Daoy (cell line): ENCODE measurements at places on chromosomes 5 and 9. TPM values are rescaled to one million over a fixed set of nuclear protein-coding genes. Genes with fewer than 3 reads are reported as not detected.

The RNF183 gene
- total RNA-seq = not detected in 2 replicates

The SCGB3A1 gene
- total RNA-seq = not detected in 2 replicates

The SARDH gene
- 0.45 and 1.2 TPM in 2 replicates for total RNA-seq

The FOXE1 gene
- total RNA-seq = under 0.01 TPM in 1 of 2 replicates, not detected in the other

The ENTPD2 gene
- not detected in 2 replicates for total RNA-seq

The SUSD3 gene
- 0.40 and 1.3 TPM in 2 replicates for total RNA-seq

The PPP1R26 gene
- total RNA-seq = 33.2 and 33.5 TPM in 2 replicates

The ADAMTS6 gene
- total RNA-seq = 14.2 and 20.8 TPM in 2 replicates

The CTSV gene
- 13.6 and 15.3 TPM in 2 replicates for total RNA-seq

The PKD2L2 gene
- not detected in 2 replicates for total RNA-seq

The FOXD4L3 gene
- not detected in 2 replicates for total RNA-seq

DNA sequence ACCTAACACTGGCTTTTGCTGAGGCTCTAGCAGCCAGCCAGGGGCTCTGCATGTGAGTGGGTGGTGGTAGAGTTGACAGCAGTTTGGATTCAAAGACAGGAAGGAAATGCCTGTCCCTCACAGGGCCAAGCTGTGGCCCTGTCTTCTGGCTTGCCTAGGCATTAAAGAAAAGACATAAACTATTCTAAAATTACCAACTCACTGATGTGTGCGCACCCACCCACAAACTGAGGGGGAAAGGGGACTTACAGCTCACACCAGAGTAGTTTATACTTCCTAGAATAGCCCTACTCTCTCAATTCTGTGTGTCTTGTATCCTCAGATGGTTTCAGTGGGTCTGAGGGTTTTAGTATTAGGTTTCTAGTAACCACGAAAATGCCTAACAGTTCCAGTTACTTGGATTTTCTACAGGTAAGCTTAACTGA lies 18.3 kb upstream of the IL13 start:
- DNase-seq = no peak

- no peak for DNase-seq
Measured at GRCh38 chr5:56696900-56697299, 118.4 kb upstream of the MAP3K1 start.

- DNase-seq = peak; percentile 71
Measured at GRCh38 chr5:168793841-168794837, 215.0 kb upstream of the PANK3 start.

GRCh38 chr5:106121972-106122605 lies 1548.6 kb downstream of the EFNA5 start:
- peak; percentile 38 for DNase-seq

DNA sequence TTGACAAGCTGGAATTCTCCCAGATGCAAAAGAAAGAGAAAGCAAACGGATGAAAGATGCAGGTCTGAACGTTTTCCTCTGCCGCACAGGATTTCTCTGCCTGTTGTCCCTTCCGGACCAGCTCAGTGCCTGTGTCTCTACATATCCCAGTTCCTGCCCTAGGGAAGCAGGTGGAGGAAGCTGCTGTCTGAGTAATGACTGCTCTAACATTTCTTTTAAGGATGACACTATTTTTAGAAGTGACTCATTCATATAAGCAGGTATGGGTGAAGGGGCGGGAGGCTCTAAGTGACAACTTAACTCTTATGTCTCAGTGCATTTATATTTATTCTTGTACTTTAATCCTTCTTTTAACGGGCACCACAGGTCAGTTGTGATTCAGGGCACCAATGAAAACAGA lies 128.8 kb downstream of the SLC24A2 start:
- DNase-seq = no peak

DNA sequence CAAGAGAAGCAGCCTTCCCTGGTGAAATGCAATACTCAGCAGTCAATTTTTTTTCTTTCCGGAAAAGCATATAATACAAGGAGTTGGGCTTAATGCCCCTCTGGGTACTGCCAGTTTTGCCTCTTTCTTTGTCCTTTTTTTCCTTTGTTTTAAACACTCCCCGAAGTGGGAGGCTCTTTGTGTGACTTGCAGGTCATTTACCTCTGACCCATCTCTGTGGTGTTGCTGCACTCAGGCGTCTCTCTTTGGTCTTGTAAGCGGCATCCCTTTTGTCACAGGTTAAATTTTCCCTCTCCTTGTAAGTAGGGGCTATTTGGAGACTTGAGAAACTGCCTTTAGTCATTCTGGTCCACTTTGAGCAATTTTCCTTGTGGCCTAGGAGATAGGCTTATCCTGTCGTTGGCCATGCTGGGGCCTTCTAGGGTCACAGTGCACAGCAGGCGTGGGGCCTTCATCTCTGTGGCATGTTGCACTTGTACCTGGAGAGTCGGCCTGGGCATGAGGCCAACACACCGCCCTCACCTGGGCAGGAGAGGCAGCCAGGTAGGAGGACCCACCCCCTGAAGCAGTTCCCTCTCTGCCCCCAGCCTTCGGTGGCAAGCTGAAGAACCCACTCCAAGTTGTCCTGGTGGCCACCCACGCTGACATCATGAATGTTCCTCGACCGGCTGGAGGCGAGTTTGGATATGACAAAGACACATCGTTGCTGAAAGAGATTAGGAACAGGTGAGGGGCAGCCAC lies 27.7 kb upstream of the CTSL start:
- DNase-seq = no peak

- peak; percentile 88 for DNase-seq
Measured at GRCh38 chr9:27247756-27248155, 49.2 kb downstream of the EQTN start.

- no peak for DNase-seq
Measured at GRCh38 chr5:91840412-91840811, 457.3 kb upstream of the ARRDC3 start.

DNA sequence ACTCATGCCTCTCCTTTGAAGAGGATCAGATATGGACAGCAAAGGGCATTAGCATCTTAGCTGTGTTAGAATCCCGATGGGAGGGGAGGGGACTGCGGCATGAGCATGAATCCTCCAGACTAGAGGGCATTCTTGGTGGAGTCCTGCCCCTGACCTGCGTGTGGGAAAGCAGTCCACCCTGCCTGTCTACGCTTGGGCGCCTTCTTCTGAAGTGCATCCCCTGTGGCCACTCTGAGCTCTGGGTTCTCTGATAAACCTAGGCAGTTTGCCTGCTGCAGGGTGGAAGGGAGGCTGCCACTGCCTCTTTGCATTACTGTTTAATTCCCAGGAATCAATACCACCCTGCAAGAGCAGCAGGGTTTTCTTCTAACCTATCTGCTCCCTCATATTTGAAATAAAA lies 169.3 kb downstream of the INSYN2B start:
- DNase-seq = no peak

GRCh38 chr5:31537851-31538250 lies 5.8 kb downstream of the C5orf22 start:
- no peak for DNase-seq

DNA sequence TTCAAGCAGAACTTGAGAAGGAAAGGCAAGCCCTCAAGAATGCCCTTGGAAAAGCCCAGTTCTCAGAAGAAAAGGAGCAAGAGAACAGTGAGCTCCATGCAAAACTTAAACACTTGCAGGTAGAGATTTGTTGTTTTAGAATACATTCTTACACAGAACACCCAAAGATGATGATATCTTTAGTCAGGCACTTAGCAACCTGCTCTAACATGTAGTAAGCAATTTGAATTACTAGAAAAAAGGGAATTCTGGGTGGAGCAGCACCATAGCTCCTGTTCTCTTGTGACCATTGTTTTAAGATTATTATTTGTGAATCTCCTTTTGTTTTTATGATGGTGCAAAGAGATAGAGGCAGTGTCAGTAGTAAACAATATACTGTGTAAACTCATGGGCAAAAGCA lies 63.1 kb downstream of the RAB14 start:
- no peak for DNase-seq

DNA sequence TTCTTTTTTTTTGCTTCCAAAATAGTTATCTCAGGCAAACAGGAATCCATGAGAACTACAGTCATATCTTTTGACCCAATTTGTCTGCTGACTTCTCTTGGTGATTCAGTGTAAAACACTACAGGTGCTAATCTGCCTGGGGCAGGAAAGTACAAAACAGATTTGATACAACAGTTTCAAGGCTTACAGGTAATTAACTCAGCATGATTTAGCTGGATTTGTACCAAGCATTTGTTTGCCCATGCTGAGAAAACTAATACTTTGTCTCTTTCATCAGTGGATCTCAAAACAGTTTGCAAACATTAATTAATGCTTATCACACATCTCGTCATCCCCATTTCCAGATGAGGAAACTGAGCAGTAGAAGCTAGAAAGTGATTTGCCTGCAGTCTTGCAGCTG lies 312.5 kb upstream of the SEMA6A start:
- no peak for DNase-seq

DNA sequence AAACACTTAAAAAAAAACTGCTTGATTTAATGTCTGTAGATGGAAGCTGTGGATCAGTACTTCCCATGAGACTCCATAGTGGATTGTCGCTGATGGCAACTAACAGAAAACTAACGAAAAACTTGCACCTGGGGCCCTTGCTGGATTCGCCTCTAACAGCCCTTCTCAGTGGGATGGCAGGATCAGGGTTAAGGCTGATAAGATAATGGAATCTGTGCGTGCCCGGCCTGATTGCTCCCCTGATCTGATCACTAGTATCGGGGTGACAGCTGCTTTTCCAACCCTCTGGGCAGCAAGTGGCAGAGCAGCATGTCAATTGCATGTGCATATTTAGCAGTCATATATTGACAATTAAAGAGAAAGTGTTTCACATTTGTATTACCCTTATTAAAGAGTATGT lies 185.8 kb upstream of the ELAVL2 start:
- DNase-seq = no peak

- peak; percentile 71 for DNase-seq
Measured at GRCh38 chr5:61329550-61330128, 2.4 kb upstream of the ZSWIM6 start.

GRCh38 chr5:110625376-110625999 lies 101.0 kb downstream of the TMEM232 start:
- DNase-seq = no peak

DNA sequence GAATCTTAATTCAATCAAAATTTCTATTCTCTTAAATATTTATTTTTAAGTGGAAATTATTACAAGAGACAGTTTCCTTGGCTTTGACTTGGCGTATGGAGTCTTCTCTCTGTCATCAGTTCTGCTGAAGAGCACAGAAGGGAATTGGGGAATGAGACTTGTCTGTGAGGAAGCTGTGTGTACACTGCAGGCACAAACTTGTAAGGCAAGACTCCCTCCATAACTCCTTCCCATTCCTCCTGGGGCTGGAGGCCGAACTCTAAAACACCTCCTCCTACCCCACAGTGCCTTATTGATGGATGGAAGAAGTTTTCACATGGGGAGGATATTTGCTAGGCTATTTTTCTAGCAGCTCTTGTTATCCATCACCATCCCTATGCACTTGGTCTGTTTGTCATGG lies 187.4 kb upstream of the ELL2 start:
- DNase-seq = no peak

GRCh38 chr9:127353882-127354281 lies 43.1 kb upstream of the SLC2A8 start:
- no peak for DNase-seq

GRCh38 chr5:80573062-80573461 lies 3.0 kb upstream of the ANKRD34B start:
- DNase-seq = no peak

GRCh38 chr9:131270171-131271015 lies 5.9 kb downstream of the FAM78A start:
- DNase-seq = no peak

DNA sequence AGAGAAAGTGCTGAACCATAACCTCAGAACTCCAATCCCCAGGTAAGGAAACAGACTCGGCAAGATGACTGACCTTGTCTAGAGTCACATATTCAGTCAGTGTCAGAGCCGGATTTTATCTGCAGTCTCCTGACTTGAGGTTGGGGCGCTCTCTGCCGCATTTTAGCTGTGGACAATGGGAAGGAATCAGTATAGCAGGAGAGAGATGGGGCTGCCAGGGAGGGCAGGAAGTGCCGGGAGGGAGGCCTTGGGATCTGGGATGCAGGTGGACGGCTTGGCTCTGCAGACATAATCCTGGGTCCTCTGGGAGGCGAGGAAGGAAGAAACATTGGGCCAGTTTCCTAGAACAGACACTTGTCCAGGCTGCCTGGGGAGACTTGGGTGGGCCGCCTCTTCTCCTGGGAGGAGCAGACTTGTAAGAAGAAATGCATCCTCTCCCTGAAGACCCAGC lies 39.7 kb upstream of the COL15A1 start:
- DNase-seq = no peak

DNA sequence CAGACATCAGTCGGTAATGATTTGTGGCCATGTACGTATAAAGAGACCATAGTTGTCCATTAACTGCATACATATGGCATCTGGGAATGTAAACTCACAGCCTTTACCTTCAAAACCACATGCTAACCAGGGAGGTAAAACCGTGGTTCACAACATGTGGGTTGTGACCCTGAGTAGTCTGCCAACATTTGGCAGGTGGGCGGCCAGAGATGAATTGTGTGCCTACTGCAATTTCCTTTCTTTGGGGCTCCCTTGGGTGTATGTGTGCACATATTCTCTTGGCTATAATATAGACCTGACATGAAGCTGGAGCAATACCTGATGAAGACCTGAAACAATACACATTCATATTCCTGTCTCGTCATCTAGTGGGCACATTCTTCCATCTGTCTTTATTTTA lies 396.0 kb downstream of the MLLT3 start:
- DNase-seq = no peak

- DNase-seq = peak; percentile 24
Measured at GRCh38 chr5:37272511-37272910, 23.3 kb upstream of the CPLANE1 start.

GRCh38 chr9:14523545-14523944 lies 169.7 kb downstream of the ZDHHC21 start:
- DNase-seq = no peak

- DNase-seq = no peak
Measured at GRCh38 chr9:36720043-36720442, 147.3 kb downstream of the MELK start.

DNA sequence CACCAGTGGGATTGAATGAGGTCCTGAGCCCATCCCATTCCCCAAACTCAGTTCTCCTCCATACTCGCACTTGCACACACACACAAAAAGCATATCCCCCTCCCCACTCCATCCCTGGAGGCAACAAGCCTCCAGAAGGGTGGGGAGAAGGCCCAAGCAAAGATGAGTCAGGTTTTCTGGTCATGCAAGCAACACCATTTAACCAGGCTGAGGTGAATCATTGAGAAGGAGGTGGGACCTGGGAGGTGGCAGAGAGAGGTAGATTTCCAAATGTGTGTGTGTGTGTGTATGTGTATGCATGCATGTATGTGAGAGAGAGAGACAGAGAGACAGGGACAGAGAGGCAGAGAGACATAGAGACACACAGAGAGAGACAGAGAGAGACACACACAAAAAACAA lies 185.2 kb upstream of the TRIM32 start:
- DNase-seq = peak; percentile 84

- peak; percentile 72 for DNase-seq
Measured at GRCh38 chr5:122500245-122501088, 188.4 kb downstream of the SNCAIP start.

DNA sequence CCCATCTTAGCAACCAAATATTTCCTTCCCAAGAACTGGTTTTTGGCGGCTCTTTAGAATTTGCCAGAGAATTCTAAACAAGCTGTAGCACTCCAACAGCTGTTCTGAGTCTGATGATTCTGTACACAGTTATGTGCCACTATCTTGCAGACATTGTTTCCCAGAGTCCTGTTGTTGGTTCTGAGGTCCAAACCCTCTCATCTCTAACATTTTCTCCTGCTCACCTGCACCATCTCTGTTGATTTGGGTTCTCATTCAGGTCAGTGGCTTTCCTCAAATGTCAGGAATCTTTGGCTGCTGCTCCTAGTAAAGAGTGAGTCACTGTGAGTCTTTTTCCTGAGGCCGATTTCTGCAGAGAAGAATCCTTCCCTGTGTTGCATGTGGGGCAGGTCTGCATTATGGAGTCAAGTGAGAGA lies 50.0 kb downstream of the CAMSAP1 start:
- DNase-seq = peak; percentile 27

GRCh38 chr5:180040287-180041214 lies 31.0 kb downstream of the RNF130 start:
- no peak for DNase-seq
